ENCODE measurements at places on chromosomes 1 and 21. TPM values are rescaled to one million over a fixed set of nuclear protein-coding genes. Genes with fewer than 3 reads are reported as not detected.

Gene C8A
- total RNA-seq: not detected

Gene S100A9
- total RNA-seq: not detected

DNA sequence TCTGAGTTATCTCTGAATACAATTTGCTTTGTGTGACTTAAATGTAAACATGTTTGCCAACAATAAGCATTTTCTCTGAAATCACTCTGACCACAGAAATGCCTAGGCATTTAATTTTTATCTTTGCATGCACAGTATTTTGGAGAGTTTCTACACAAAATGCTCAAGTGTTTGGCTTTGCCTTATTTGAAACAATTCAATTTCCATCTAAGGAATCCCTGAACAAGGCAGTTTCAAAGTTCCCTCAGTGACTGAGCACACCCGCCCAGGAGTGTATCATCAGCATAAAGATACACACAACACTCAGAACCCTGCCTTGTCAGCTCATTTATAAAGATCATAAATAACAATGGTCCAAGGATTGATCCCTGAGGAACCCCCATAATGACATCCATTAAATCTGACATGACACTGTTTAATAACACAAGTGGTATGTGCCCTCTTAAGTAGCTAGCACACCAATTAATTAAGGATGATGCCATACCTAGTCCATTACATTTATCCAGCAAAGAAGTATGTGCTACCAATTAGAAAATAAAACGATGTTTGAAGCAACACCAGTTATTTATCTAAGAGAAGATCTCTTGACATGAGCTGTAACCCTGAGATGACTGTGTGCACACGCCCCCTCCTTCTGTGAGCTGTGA, 585.8 kb downstream of the ADGRL2 start:
- no peaks in the 10 kb centered on the region for H3K27me3 ChIP-seq
- H3K4me1 ChIP-seq: no peaks in the 10 kb centered on the region
- no peak overlapping the region for H3K4me3 ChIP-seq
- H3K27ac ChIP-seq: no peak overlapping the region
- H3K36me3 ChIP-seq: peaks cover 5% of the 10 kb centered on the region
- DNase-seq: no peak

DNA sequence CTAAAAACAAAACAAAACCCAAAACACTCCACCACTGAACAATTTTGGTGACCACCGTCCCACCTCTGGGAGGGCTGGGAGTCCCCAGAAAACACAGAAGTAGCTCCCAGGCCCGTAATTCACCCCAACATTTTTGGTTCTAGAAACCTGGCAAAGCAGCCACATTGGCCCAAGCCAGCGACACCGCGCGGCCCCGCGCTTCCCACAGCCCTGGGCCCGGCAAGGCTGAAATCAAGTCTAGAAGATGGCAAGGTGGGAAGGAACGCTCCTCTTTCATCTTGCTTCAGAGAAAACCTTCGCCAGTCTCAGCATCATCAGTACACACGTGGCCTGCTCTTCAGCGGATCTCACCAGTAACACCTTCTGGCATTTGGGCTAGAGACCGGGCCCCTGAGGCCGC, 35.9 kb upstream of the NID1 start:
- DNase-seq: no peak
- peaks cover 6% of the 10 kb centered on the region for H3K4me1 ChIP-seq

DNA sequence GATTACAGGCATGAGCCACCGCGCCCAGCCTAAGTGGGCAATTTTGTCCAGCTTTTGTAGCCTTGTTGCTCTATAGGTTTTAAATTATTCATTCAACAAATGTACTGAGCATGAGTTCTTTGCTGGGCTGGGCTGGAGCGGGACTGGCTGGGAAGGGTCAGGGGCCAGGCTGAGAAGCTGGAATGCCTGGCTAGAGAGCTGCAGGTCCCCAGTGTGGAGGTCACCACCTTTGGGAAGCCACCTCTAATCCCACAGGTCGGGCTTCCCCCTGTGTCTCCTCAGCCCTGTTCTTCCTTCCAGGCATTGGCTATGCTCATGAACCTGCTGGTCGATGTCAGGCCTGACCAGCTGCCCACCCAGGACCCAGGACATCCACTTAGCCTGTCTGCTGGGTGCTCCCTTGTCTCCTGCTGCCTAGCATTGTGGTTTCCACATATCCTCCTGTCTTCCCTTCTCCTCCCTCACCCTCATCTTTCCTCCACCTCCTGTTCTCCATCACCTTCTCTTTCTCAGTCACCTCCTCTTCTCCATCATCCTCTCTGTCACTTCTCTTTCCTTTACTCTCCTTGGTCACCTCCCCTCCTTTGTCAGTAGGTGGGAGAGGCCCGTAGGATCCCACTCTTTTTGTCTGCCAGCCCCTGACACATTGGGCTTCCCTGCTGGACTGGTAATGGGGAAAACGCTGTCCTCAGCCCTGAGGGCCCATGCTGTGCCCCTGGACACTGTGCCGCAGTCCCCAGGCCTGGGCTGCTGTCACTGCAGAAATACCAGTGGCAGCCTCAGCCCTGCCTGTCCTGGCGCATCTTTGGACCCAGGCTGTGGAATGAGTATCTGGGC, 23.8 kb downstream of the SERINC2 start:
- H3K27ac ChIP-seq: peak overlapping the region; percentile 4
- H3K4me3 ChIP-seq: no peak overlapping the region
- H3K4me1 ChIP-seq: no peaks in the 10 kb centered on the region
- no peak for DNase-seq

DNA sequence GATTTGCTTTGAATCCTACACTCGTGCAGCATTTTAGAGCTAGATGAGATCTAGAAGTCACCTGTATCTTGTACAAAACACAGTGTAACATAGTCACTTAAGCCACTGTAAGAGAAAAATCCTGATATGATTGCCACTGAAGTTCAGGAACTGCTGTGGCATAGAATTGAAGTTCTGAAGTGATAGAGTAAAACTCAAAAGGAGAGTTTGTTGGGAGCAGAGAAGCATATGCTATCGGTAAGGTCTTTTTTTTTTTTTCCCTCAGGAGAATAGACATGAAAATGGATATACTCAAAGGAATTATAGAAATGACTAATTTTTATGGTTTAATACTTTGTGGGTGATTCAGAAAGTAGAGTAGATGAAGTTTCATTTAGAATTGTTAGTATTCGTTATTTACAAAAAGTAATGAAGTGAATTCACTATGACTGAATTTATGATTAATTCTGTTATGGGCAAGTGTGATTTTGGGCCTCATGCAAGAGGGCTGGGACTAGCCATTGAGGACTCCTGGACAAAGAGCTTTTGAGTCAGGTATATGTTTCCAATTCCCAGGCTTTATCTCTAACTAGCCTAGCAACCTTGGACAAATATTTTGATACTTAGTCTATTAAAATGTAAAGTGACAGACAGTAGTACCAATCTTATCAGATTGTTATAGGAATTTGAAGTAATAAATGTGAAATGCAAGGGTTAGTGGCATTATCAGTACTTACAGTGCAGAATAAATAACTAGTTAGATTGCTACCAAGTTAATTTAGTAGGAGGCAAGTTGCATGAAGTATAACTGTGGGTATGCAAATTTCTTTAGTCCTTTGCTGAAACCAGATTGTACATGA, 3.1 kb downstream of the KCTD3 start:
- H3K4me3 ChIP-seq: peak overlapping the region; percentile 96
- DNase-seq: peak; percentile 1
- peak overlapping the region; percentile 66 for H3K27ac ChIP-seq
- H3K36me3 ChIP-seq: no peaks in the 10 kb centered on the region
- peaks cover 56% of the 10 kb centered on the region for H3K4me1 ChIP-seq

DNA sequence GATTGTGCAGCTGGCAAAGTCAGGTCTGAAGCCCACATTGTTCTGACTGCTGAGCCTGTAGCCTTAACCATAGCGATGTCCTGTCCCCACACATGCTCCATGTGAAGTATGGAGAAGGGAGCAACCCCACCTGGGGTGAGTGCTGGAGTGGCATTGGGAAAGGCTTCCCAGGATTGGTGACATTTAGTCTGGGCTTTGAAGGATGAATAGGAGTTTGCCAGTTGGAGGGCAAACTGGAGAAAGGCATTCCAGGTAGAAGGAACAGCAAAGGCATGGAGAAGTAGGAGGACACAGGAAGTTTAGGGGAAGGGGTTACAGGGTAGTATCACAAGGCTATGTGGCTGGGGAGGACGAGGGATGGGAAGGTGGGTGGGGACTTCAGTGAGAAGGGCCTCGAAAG, 7.3 kb upstream of the LDLRAP1 start:
- H3K27ac ChIP-seq: no peak overlapping the region
- peaks cover 5% of the 10 kb centered on the region for H3K4me1 ChIP-seq

DNA sequence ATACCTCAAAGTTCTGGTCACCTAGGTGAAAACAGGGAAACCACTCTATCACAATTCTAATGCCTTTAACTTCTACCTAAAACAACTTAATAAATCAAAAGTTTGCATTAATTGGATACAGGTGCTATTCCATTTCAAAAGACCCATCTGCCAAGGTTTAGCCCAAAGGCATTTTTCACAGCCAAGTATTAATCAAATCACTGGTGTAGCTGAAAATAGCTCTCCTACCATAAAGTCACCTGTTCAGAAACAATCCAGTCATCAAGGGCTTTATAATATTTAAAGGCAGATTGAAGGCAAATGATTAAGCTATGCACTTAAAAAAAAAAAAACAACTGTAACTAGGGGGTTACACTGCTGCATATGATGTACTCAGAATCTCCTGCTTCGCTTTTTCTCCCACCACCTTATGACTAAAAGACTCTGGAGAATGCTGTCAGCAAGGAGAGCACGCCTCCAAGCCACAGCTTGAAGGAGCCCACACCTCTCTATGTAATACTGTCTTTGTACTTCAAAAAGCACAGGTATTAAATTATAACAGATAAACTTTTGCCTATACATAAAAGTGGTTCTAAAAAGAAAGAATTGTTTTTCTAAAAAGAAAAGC, 20.5 kb downstream of the KIAA0319L start:
- H3K4me1 ChIP-seq: peaks cover 85% of the 10 kb centered on the region
- H3K27me3 ChIP-seq: no peaks in the 10 kb centered on the region
- H3K4me3 ChIP-seq: no peak overlapping the region
- H3K36me3 ChIP-seq: no peaks in the 10 kb centered on the region
- no peak for DNase-seq

DNA sequence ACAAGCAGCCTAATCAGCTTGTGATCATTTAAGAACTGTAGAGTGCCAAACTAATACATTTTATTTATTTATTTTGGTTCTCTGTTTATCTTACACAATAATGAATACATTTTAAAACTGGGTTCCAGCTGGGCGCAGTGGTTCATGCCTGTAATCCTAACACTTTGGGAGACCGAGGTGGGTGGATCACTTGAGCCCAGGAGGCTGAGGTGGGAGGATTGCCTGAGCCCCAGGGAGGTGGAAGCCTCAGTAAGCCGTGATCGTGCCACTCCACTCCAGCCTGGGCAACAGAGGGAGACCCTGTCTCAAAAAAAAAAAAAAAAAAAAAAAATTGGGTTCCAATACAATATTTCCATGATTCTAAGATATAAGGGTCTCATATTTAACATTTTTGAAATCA, 9.2 kb downstream of the FBXO28 start:
- H3K27me3 ChIP-seq: no peaks in the 10 kb centered on the region
- H3K4me1 ChIP-seq: peaks cover 59% of the 10 kb centered on the region
- H3K27ac ChIP-seq: no peak overlapping the region
- DNase-seq: no peak
- peaks cover 4% of the 10 kb centered on the region for H3K36me3 ChIP-seq

DNA sequence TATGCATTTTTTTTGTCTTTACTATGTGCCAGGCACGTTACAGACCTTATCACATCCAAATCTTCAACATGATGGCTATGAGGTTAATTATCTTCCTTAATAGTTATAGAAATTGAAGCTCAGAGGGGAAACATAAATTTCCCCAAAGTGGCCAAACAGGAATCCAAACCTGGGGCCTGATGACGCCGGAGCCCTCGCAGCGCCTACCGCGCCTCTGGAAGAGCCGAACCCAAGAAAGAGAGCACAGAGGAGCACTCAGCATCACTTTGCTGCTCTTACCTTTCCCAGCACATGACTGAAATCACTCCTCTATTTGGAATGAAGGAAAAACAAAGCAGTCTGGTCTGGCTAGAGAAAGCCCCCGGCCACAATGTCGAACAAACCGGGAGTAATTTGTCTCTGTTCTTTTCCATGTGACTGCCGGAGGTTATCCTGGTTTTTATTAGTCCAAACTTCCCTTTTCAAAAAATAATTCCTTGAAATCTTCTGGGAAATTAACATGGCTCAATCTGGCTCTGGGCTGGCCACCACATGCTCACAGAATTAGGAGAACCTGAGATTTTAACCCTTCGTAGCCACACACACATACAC, 195.5 kb downstream of the ADSS2 start:
- no peak overlapping the region for H3K27ac ChIP-seq
- no peak for DNase-seq
- H3K4me1 ChIP-seq: no peaks in the 10 kb centered on the region
- peaks cover 5% of the 10 kb centered on the region for H3K27me3 ChIP-seq
- no peak overlapping the region for H3K4me3 ChIP-seq

GRCh38 chr1:19165501-19165900, 44.6 kb downstream of the UBR4 start:
- H3K36me3 ChIP-seq: peaks cover 69% of the 10 kb centered on the region
- no peaks in the 10 kb centered on the region for H3K27me3 ChIP-seq
- H3K4me1 ChIP-seq: peaks cover 59% of the 10 kb centered on the region
- peak; percentile 19 for DNase-seq
- H3K27ac ChIP-seq: peak overlapping the region; percentile 49

DNA sequence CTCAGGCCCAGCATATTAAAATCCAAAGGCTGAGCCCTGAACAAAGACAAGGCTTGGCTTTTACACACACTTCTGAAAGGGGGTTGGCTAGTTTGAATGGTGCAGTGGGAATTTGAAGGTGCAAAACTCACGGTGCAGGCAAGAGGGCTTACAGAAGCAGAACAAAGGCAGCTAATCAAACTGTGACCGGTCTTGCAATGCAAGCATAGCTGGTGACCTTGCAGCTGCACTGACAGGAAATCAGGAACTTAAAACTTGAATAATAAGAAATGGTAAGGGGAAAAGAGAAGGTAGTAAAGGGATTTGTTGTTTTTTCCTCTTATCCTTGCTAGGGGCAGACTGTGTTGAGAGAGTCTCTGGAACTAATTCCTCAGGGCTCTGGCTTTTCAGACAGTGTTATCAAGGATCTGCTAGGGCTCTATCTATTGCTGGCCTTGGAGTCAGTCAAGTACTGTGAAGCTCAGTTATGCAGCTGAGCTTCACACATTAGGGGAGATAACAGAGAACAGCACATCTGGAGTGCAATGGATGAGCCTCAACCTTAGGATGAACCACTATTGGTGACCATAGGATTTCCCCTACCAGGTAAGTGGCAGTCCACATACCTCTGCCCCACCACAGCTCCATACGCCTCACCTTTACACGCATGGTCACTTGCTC, 97.6 kb downstream of the PPIAL4G start:
- H3K4me3 ChIP-seq: no peak overlapping the region
- peaks cover 11% of the 10 kb centered on the region for H3K4me1 ChIP-seq
- H3K36me3 ChIP-seq: no peaks in the 10 kb centered on the region
- DNase-seq: no peak
- H3K27me3 ChIP-seq: peaks cover 36% of the 10 kb centered on the region

DNA sequence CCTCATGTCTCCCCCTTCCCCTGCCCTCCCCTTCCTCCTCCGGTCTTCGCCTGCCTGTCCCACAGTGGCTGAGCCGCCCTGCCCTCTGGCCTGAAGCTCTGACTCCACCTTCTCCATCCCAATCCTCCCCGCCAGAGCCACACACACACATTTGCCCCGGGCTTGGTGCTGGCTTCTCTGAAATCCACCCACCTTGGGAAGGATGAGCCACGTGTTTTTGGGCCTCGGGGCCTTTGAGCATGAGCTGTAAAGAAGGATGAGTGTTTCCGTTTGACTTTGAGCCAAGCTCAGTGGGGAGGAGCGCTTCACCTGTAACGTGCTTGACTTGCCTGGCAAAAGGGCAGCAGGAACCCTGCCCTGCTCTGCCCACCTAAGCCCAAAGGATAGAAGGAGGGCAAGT, 295.1 kb downstream of the SIPA1L2 start:
- no peak for DNase-seq
- H3K27ac ChIP-seq: no peak overlapping the region
- H3K36me3 ChIP-seq: peaks cover 3% of the 10 kb centered on the region
- no peaks in the 10 kb centered on the region for H3K4me1 ChIP-seq
- H3K27me3 ChIP-seq: peaks cover 1% of the 10 kb centered on the region
- H3K4me3 ChIP-seq: no peak overlapping the region
